Activated CD4-positive, alpha-beta T cell treated with anti-CD3 and anti-CD28 coated beads, Interleukin-2, amount 10 ng/mL, durations not matched to agents 24 days and 14 days (primary cell): ENCODE measurements at places on chromosomes 7 and 10. TPM values are rescaled to one million over a fixed set of nuclear protein-coding genes. Genes with fewer than 3 reads are reported as not detected.

DNA sequence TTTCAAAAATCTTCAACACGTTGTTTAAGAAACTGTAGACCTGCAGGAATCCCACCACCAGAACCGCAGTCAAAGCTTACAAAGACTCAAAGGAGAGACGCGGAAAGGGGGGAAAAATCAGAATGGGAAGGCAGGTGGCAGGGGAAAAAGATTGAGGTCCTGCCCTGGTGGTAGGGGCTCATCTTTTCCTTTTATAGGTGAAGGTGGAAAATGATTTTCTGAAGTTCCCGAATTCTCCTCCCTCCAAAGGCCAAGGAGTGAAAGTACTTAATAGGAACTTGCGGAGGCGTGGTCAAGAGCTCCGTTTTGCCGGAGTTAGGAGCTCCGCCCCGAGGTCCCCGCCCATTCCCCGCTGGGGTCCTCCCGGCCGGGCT is 724 bp downstream of the BBIP1 start:
- peaks cover 31% of the 10 kb centered on the region for H3K4me1 ChIP-seq
- H3K4me3 ChIP-seq: peak overlapping the region; percentile 91
- H3K27me3 ChIP-seq: no peaks in the 10 kb centered on the region
- peak overlapping the region; percentile 99 for H3K27ac ChIP-seq

The STAMBPL1 gene
- total RNA-seq: 41.9 and 43.5 TPM in 2 replicates

- peaks cover 54% of the 10 kb centered on the region for H3K4me1 ChIP-seq
- peak overlapping the region; percentile 78 for H3K4me3 ChIP-seq
- H3K36me3 ChIP-seq: no peaks in the 10 kb centered on the region
Observed at GRCh38 chr7:36286226-36286625, 103.4 kb upstream of the ANLN start.

The SKIDA1 gene
- 0.02 and 0.16 TPM in 2 replicates for total RNA-seq

GRCh38 chr10:98910048-98910447 is 325.6 kb downstream of the HPSE2 start:
- DNase-seq: no peak
- no peak overlapping the region for H3K4me3 ChIP-seq
- no peak overlapping the region for H3K27ac ChIP-seq
- H3K36me3 ChIP-seq: no peaks in the 10 kb centered on the region

GRCh38 chr7:69837387-69838068 is 239.3 kb downstream of the AUTS2 start:
- DNase-seq: no peak
- H3K27ac ChIP-seq: no peak overlapping the region
- no peaks in the 10 kb centered on the region for H3K27me3 ChIP-seq
- H3K36me3 ChIP-seq: no peaks in the 10 kb centered on the region
- H3K4me1 ChIP-seq: no peaks in the 10 kb centered on the region

GRCh38 chr10:63058236-63058635 is 74.9 kb upstream of the NRBF2 start:
- peaks cover 7% of the 10 kb centered on the region for H3K27me3 ChIP-seq
- H3K27ac ChIP-seq: no peak overlapping the region
- no peaks in the 10 kb centered on the region for H3K36me3 ChIP-seq

The ANKRD22 gene
- total RNA-seq: 0.12 TPM in 1 of 2 replicates, not detected in the other

GRCh38 chr10:124691002-124691401 is 53.2 kb downstream of the FAM53B start:
- H3K4me3 ChIP-seq: no peak overlapping the region
- no peak overlapping the region for H3K27ac ChIP-seq
- peaks cover 61% of the 10 kb centered on the region for H3K36me3 ChIP-seq

The PHKG1 gene
- 2.8 and 5.0 TPM in 2 replicates for total RNA-seq

The ZNF786 gene
- total RNA-seq: 10.2 and 10.3 TPM in 2 replicates

The FEZF1 gene
- total RNA-seq: not detected in 2 replicates

The GHRHR gene
- not detected in 2 replicates for total RNA-seq

- no peak for DNase-seq
- H3K36me3 ChIP-seq: no peaks in the 10 kb centered on the region
- H3K27ac ChIP-seq: no peak overlapping the region
- H3K4me1 ChIP-seq: no peaks in the 10 kb centered on the region
- H3K27me3 ChIP-seq: peaks cover 27% of the 10 kb centered on the region
Observed at GRCh38 chr7:16847381-16847860, 34.4 kb downstream of the AGR3 start.

DNA sequence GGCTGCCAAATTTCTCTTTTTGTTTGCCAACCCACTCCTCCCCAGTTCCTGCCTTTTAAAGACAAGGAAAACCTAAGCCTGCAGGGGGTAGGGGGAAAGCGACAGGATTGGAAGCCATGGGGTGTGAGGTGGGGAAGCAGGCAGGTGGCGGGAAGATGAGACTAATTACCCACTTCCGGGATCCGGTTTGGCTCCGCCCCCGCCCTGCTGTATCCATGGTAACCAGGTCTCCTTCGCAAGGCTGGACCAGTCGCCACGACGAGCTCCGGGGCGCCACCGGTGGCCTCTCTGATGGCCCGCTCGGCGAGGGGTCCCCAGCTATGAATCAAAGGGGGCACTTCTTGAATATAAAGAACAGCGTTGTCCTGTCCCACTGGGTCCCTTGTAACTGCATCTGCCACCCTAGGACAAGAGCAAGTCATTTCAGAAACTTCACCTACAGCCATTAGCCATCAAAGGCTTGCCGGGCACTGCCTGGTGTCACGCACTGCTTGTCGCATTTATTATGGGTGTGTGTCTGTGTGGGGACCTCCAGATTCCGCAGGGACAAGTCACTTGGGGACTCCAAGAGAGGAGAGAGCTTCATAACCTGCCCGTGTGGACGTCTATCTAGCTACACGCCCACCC is 55.4 kb upstream of the LMTK2 start:
- no peaks in the 10 kb centered on the region for H3K27me3 ChIP-seq
- H3K36me3 ChIP-seq: no peaks in the 10 kb centered on the region
- peak; percentile 82 for DNase-seq
- no peak overlapping the region for H3K4me3 ChIP-seq
- H3K4me1 ChIP-seq: peaks cover 2% of the 10 kb centered on the region

GRCh38 chr7:41582116-41582515 is 120.8 kb downstream of the INHBA start:
- no peaks in the 10 kb centered on the region for H3K4me1 ChIP-seq
- H3K27ac ChIP-seq: no peak overlapping the region
- H3K4me3 ChIP-seq: no peak overlapping the region
- DNase-seq: no peak

- H3K36me3 ChIP-seq: no peaks in the 10 kb centered on the region
- DNase-seq: no peak
- no peaks in the 10 kb centered on the region for H3K27me3 ChIP-seq
- H3K27ac ChIP-seq: no peak overlapping the region
- peaks cover 5% of the 10 kb centered on the region for H3K4me1 ChIP-seq
Observed at GRCh38 chr10:7886056-7886455, 67.8 kb downstream of the TAF3 start.

The UTF1 gene
- total RNA-seq: 0.17 and 0.19 TPM in 2 replicates

The PTPN20 gene
- total RNA-seq: 0.24 and 0.28 TPM in 2 replicates

The RAMP3 gene
- total RNA-seq: not detected in 2 replicates

- H3K27ac ChIP-seq: no peak overlapping the region
- no peak for DNase-seq
- H3K4me3 ChIP-seq: no peak overlapping the region
- H3K27me3 ChIP-seq: no peaks in the 10 kb centered on the region
- H3K4me1 ChIP-seq: no peaks in the 10 kb centered on the region
Observed at GRCh38 chr10:5390607-5391205, 13.9 kb downstream of the TUBAL3 start.

GRCh38 chr10:61285749-61286148 is 167.4 kb downstream of the TMEM26 start:
- H3K27me3 ChIP-seq: peaks cover 18% of the 10 kb centered on the region
- H3K4me1 ChIP-seq: peaks cover 19% of the 10 kb centered on the region
- H3K36me3 ChIP-seq: peaks cover 6% of the 10 kb centered on the region
- H3K27ac ChIP-seq: no peak overlapping the region
- no peak for DNase-seq

The ADAMTS14 gene
- total RNA-seq: 0.33 and 0.52 TPM in 2 replicates

- peaks cover 16% of the 10 kb centered on the region for H3K4me1 ChIP-seq
- no peak for DNase-seq
- H3K36me3 ChIP-seq: peaks cover 8% of the 10 kb centered on the region
- no peak overlapping the region for H3K27ac ChIP-seq
Observed at GRCh38 chr7:5672468-5672867, 109.0 kb downstream of the RNF216 start.

DNA sequence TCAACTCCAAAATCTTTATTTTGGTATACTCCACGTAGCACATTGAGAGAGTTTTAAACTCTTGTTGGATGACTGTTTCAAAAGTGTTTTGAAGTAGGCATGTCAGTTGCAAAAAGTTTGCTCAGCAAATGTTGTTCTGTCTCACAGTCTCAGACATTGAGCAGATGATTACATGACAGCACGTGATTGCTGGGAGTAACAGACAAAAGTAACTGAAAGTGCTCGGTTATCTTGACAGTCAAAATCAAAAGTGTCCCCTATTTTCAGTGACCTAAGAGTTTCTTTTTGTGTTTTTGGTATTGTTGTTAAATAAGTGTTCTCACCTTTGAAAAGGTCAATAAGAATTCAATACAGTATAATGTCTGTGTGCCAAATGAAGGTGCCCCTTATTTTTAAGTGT is 84.3 kb downstream of the CFTR start:
- H3K4me3 ChIP-seq: no peak overlapping the region
- H3K27ac ChIP-seq: no peak overlapping the region
- DNase-seq: no peak

DNA sequence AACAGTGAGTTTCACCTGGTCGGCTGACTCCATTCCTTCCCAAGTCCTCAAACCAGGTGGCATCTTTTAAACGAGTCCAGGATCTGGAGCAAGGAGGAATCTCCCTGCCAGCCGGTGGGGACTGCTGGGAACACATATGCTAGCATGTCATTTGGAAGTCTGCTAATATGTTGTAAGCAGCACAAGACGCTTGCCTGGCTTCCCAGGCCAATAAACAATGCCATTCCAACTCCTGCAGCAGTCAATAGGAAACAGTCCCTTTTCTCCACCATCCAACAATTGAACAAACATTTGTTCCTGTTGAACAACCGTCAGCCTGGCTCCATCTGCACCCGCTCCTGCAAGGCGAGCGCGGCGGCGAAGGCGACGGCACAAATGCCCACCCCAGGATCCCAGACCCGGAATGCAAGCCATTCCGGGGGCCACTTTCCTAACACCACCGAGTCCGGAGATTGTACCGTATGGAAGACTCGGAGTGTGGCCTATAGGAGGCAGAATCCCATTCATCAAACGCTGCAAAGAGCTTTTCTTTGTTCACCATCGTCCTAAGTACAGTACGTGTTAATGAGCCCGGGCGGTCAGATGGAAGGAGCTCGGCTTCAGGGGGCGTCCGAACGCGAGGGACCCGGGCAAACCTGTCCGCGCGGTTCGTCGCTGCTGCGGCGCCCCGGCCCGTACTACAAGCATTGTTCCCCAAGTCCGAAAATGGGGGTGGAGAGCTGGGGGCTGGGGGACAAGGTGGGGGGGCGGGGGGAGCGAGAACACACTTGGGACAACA is 1.6 kb downstream of the FAM53B start:
- DNase-seq: peak; percentile 66
- peak overlapping the region; percentile 91 for H3K27ac ChIP-seq
- H3K4me1 ChIP-seq: peaks cover 50% of the 10 kb centered on the region
- H3K4me3 ChIP-seq: peak overlapping the region; percentile 92
- H3K27me3 ChIP-seq: peaks cover 10% of the 10 kb centered on the region

- no peak overlapping the region for H3K4me3 ChIP-seq
- DNase-seq: no peak
- peaks cover 45% of the 10 kb centered on the region for H3K36me3 ChIP-seq
- H3K27ac ChIP-seq: no peak overlapping the region
- H3K27me3 ChIP-seq: no peaks in the 10 kb centered on the region
Observed at GRCh38 chr10:84397735-84398144, 69.4 kb downstream of the CCSER2 start.

DNA sequence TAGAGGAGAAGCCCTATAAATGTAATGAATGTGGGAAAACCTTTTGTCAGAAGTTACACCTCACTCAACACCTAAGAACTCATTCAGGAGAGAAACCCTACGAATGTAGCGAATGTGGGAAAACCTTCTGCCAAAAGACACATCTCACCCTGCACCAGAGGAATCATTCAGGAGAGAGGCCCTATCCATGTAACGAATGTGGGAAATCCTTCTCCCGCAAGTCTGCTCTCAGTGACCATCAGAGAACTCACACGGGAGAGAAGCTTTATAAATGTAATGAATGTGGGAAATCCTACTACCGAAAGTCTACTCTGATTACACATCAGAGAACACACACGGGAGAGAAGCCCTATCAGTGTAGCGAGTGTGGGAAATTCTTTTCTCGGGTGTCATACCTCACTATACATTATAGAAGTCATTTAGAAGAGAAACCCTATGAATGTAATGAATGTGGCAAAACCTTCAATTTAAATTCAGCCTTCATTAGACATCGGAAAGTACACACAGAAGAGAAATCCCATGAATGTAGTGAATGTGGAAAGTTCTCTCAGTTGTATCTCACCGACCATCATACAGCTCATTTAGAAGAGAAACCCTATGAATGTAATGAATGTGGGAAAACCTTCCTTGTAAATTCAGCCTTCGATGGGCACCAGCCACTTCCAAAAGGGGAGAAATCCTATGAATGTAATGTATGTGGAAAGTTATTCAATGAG is 18.9 kb downstream of the RBAK start:
- no peak for DNase-seq
- no peaks in the 10 kb centered on the region for H3K27me3 ChIP-seq
- H3K4me3 ChIP-seq: no peak overlapping the region
- H3K36me3 ChIP-seq: peaks cover 96% of the 10 kb centered on the region

DNA sequence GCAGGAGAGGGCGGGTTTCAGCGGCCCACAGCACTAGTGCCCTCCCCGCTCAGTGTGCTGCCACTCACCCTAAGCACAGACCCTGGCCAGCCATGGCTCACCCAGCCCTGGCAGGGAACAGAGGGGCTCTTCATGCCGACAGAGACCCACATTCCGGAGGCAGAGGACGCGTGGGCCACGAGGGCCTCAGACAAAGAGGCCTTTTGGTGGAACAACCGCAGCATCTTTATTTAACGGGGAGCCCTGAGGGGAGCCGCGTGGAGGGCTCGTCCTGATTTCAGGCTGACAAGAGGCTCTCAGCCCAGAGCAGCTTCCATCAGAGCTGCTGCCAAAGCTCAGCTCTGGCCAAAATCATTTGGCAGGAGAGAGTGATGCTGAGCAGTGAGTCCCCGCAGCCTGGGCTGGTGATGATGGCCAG is 127.8 kb downstream of the SH3PXD2A start:
- peaks cover 3% of the 10 kb centered on the region for H3K4me1 ChIP-seq
- no peak overlapping the region for H3K27ac ChIP-seq
- H3K36me3 ChIP-seq: no peaks in the 10 kb centered on the region
- no peak overlapping the region for H3K4me3 ChIP-seq
- no peak for DNase-seq

DNA sequence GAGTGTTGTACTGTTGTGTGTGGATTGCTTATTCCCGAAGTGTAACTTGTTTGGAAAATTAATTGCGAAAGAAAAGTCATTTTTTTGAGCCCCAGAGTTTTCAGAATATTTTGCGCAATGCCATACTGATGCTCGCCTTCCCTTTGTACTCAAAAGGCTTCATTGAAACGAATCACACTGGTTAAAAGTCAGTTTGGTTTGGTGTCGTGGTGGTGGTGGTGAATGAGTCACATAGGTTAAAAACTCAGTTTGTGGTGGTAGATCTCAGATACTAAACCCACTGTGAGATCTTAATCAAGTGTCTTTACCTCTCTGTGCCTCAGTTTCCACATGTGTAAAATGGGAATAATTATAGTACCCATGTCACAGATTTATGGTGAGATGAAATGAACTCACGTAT is 61.1 kb upstream of the IL6 start:
- H3K4me3 ChIP-seq: no peak overlapping the region
- peaks cover 41% of the 10 kb centered on the region for H3K4me1 ChIP-seq
- H3K36me3 ChIP-seq: no peaks in the 10 kb centered on the region
- H3K27me3 ChIP-seq: peaks cover 21% of the 10 kb centered on the region
- H3K27ac ChIP-seq: no peak overlapping the region
- DNase-seq: peak; percentile 69

GRCh38 chr7:96701258-96701657 is 8.4 kb downstream of the SEM1 start:
- H3K4me1 ChIP-seq: peaks cover 36% of the 10 kb centered on the region
